ENCODE measurements at places on chromosomes 2 and 18.

DNA sequence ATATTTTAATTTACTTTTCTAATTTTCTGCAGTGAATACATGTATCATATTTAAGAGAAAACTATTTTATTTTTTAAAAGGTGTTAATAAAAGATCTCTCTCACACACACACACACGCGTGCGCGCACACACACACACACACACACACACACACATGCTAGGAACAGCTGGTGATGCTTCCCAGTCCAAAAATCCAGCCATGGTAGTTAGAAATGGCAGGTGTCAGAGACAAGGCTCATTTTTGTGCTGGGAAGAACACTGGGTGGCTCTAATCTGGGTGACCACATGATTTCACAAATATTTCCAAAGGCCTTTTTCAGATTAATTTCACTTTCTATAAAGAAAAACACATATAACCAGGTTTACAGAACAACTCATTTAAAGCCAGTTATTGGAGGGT is 104.5 kb upstream of the NCK2 start:
- no peak for DNase-seq

- no peak for DNase-seq
These were observed 933.9 kb upstream of the PIK3C3 start for GRCh38 chr18:41021089-41021488.

GRCh38 chr2:3572620-3573019 is 2.4 kb upstream of the RPS7 start:
- DNase-seq = no peak

- DNase-seq = no peak
These were observed 181.7 kb upstream of the ETAA1 start for GRCh38 chr2:67215214-67216055.

DNA sequence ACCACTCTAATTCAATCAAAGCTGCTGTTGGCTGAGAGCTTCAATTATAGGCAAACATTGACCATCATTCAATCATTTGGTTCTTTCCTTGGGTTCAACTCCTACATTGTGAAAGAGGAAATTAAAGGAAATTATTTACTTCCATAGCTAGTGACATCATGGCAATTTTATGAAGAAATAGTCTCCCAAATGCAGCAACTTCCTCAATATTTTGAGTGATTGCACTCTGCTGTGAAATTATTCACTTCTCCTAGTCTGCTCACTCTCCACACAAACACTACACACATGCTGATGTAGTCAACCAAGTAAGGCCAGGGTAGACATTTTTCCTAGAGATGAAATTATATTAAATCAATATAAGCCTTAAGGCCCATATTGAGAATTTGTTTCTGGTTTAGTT is 86.7 kb upstream of the NCKAP5 start:
- no peak for DNase-seq

- no peak for DNase-seq
These were observed 96.0 kb downstream of the UXS1 start for GRCh38 chr2:106098081-106098480.

- no peak for DNase-seq
These were observed 65.7 kb downstream of the SPRED2 start for GRCh38 chr2:65366595-65367125.

GRCh38 chr2:159562248-159562647 is 54.1 kb downstream of the BAZ2B start:
- no peak for DNase-seq

- no peak for DNase-seq
These were observed 353.7 kb downstream of the RAD51AP2 start for GRCh38 chr2:17164550-17164949.

DNA sequence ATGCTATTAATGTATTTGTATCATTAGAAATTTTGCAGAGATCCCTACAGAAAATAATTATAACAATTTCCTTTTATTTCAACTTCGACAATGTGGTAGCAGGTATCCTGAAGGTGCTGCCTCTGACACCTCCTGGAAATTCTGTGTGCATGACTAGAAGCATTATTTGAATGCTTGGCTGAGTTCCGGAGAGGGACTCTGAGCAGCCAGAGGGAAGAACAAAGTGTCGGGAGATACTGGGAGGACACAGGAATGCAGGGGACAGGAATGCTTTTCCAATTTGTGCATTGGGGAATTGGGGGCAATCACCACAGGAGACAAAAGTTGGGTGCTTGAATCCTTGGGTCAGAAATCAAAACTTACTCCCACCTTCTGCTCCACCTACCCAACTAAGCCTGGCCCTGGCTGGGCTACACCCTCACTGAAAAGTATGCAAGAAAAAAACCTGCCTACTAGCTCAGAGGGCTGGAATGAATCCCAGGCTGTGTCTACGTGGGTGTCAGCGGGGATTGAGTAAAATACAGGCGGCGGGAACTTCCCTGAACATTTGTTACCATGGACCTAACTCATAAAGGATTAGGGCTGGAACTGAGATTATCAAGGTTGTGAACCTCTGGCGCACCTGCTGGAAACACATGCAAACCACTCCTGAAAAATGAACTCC is 299.3 kb downstream of the SOX11 start:
- no peak for DNase-seq

DNA sequence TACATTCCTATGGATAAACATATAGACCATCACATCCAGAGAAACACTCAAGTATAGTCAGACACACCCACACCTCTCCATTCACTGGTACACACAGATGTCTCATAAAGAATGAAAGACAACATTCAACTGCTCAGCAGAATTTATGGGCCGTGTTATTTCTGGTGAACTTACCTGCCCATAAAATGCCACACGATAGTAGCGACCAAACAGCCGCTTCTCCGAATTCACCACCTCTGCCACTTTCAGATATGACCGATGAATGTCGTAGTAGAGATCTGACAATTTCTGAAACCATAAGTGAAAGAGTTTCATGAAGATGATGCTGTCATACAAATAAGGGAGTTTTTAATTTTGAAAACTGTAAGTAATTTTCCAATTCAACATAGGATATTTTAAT is 70.7 kb upstream of the CCDC195 start:
- DNase-seq = no peak

DNA sequence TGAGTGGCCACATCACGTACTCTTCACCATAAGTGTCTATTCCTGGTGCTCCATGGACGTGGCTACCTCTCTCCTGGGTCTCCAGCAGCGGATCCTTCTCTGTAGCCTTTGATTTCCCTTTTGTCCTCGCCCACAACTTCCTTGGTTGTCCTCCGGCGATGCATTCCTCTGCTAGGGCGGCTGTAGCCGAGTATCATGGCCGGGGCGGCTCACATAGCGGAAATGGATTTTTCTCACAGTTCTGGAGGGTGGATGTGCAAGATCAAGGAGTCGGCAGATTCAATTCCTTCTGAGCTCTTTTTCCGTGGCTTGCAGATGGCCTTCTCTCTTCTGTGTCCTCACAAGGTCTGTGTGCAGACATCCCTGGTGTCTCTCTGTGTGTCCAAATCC is 35.7 kb downstream of the ACKR3 start:
- DNase-seq = no peak

- no peak for DNase-seq
These were observed 19.5 kb downstream of the CIB4 start for GRCh38 chr2:26621469-26622199.

DNA sequence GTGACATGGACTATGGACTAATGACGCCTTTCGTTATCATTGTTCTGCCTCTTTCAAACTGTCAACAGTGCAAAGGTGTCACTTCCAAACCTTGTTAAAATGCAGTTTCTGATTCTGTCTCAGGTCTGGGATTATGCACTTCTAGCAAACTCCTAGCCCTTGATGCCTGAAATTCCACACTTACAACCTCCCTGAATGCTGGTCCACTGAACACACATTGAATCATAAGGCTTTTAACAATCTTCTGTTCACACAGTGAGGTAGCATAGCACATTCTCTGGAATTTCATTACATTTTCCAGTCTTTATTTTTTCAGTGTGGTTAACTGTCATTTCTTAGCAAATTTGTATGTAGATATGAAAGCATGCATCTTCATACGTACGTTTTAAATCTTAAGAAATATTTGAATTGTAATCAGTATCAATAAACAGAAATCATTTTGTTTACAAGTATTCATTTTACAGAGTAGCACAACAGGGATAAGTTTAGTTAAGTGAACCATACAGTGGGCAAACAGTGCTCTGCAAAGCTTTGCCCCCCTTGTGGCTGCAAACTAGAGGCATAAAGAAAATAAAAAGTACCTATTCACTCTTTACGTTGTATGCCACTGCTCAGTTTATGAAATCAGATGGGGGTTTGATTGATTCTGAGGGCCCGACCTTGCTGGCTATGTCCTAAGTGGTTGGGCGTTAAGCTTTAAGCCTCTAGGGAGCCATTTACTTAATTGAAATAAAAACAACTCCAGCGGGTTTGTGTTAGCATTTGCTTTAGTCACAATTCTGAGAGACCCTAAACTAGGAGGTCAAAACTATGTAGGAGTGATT is 250.8 kb downstream of the LRRTM1 start:
- DNase-seq = no peak

- no peak for DNase-seq
These were observed 152.8 kb downstream of the PID1 start for GRCh38 chr2:229118336-229118735.

DNA sequence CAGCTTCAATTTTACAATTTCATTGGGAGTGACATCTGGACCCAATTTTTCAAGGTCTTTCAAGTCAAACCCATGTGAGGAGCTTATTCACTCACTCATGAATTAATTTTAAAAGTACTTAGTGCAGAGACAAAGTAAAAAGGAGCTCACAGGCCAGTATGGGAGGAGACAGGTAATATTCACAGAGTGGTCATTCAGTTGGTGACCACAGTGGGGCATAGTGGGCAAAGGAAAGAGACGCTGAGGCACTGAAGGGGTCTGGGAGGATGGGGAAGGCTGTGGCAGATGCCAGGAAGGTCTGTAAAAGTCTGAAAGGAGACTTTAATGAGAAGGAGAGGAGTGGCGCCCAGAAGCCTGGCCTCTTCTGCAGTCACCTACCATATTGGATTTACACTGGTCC is 76.0 kb downstream of the CD8B2 start:
- DNase-seq = no peak

GRCh38 chr2:111205774-111206173 is 85.1 kb downstream of the BCL2L11 start:
- no peak for DNase-seq

DNA sequence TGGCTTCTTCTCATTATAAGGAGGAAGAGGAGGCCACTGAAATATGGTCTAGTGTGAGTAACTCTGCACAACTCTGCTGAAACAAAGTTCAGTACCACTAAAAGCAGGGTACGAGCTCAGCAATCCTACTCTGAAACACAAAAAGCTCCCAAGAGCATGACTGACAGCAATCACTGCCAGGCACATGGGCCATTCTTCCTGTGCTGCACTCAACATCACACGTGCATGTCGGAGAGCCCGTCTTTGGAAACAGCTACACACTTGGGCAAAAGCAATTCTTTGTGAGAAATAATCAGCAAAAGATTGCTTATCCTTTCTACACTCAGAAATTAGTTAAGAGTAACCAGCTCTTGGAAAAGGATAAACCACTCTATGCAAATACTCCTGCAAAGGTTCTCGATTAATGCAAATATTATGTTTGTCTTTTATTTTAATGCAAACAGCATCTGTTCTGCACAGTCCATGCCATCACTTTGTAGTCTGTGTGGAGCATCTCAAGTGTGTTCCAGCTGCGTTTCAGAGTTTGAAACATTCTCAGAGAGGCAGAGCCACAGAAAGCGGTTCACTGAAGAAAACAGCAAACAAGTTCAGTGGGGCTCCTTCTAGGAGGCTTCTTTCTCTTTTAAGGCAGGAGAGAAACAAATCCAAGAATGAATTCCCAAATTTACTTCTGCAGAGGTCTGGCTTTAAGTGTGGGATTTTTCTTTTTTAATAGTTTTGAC is 145.0 kb downstream of the HDAC4 start:
- peak; percentile 5 for DNase-seq
